ENCODE measurements at places on chromosomes 2 and 18.

- no peak for DNase-seq
These were observed 12.7 kb upstream of the CDH19 start for GRCh38 chr18:66616523-66616983.

DNA sequence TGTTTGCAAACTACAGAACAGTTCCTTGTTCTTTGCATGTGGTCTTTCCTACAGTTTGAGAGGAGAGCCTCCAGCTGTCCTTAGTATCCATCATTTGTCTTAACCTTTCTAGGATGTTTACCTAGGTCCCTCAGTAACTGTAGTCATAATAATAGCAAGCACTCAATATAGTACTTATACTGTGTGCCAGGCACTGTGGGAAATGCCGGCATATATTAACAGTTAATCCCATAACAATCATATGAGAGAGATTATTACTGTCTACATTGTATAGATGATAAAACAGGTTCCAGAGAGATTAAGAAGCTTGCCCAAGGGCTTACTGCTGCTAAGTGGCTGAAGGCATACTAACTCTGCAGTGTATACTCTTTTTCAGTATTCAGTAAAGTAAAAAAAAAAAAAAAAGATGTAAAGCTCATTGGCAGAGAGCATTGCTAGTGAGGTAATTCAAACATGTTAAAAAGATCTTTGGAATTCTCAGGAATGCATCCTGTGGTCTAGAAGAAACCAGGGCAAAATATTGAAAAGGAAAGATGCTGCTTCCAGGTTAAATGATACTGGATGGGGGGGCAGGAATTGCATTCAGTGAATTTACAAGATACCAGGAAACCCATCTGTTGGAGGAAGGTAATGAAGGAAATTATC is 72.3 kb downstream of the SPTBN1 start:
- no peak for DNase-seq

- DNase-seq = peak; percentile 45
These were observed 18.0 kb downstream of the TGOLN2 start for GRCh38 chr2:85309699-85310321.

DNA sequence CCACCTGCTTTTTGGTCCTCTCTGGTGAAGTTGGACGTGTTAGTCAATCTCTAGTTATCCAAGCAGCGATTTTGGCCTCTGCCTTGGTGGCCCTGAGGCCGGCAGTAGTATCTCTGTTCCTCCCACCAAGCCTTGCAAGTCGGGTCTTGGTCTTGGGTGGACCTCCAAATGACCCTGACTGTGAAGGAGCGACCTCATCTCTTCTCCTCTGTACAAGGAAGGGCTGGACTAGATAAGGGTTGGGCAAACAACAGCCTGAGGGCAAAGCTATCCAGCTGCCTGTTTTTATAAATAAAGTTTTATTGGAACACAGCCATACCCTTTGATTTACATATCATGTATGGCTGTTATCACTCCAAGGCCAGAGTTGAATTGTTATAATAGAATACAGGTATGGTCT is 74.6 kb upstream of the FOSL2 start:
- DNase-seq = no peak

DNA sequence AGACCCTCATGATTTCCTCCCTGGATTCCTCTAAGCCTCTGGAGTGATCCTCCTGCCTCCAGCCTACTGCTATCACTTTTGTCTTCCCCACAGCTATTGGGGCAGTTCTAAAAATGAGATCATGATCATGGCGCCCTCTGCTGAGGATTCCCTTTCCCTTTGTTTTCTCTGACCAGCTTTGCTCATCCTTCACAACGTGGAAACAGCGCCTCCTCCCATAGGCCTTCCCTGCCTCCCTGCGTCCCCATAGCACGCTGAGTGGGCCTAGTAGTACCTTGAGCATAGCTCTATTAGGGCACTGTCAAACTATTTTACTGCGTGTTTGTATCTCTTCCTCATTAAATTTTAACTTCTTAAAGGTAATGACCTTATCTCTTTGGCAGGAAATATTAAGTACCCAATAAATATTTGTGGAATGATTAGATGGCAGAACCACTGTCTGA is 207.0 kb upstream of the FANCL start:
- DNase-seq = peak; percentile 2

- DNase-seq = no peak
These were observed 9.2 kb downstream of the TGIF1 start for GRCh38 chr18:3458952-3459853.

- DNase-seq = no peak
These were observed 109.9 kb downstream of the MSTN start for GRCh38 chr2:189952536-189953109.

DNA sequence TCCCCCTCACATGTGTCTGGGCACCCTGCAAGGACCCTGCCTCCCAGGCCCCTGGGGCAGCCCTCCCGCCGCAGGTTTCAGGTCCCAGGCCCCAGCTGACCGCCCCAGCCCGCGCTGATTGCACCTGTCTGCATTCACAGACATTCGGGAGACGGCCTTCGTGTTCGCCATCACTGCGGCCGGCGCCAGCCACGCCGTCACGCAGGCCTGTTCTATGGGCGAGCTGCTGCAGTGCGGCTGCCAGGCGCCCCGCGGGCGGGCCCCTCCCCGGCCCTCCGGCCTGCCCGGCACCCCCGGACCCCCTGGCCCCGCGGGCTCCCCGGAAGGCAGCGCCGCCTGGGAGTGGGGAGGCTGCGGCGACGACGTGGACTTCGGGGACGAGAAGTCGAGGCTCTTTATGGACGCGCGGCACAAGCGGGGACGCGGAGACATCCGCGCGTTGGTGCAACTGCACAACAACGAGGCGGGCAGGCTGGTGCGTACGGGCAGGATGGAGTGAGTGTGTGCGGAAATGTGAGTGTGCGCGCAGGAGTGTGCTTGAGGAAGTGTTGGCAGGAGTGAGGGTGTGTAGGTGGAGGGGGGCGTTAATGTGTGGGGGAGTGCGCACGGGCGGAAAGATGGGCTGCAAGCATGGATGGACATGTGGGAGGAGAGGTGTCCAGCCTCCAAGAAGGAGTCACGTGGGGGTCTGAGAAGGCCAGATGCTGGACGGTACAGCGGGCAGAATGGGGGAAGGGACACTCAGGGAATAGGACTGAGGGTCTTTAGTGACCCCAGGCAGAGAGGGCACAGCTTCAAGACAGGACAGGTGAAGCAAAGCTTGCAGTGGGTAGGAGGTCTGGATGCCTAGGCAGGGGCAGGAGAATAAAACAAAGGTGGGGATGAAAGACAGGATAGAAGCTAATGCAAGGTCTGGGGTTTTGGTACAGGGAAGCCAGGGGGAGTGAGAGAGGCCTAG is 9.0 kb upstream of the WNT10A start:
- no peak for DNase-seq

DNA sequence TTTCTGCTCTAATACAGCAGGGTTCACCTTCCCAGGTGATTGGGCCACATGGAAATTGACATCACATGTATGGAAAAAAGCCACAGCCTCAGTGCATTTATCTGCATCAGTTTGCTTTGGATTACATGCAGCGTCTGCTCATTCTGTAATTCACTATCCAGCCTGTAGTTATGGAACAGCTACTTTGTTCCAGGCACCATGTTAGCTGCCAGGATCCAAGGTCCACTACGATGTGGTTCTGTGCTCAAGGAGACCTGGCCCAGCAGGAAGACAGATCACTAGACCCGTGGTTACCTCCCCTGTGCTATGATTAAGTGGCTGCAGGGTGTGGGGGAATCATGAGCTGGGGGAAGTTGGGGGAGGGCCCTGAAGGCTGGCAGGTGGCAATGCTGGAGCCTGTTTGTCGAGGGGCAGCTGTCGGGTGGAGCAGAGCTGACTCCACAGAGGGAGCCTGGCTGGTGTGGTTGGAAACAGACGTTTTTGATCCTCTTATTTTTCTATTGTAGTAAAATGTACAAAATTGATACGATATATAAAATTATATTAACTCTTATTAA is 58.6 kb downstream of the TSHZ1 start:
- DNase-seq = no peak
